ENCODE measurements at places on chromosomes 7 and 10. TPM values are rescaled to one million over a fixed set of nuclear protein-coding genes. Genes with fewer than 3 reads are reported as not detected.

DNA sequence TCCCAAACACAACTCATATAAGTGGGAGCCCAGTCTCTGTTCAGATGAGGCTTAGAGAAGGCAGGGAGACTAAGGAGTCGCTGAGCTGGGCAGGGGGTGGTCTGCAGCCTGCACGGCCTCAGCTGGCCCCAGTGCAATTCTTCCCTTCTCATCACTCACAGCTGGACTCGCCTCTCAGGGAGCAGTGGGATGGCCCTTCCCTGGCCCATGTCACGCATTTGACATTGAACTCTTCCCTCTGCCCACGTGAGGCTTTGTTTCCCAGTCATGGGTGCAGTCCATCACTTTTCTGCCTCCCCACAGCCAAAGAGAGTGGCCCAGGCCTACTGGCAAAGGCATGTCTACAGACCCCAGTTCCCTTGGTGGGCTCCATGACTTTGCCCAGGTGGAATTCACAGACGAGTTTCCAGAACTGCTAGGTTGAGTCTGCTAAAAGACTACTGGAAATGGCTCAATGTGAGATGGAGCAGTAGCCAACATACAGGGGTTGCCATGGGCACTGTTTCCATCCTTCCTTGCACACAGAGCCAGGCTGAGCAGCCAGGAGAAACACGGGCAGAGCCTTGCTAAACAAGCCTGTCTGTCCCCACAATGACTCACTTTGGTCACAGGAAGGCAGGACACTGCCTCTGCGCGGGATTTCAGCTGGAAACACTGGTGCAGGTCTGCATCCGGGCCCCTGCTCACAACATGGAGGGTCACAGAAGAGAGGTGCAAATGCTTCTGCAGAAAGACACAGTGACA, 90.1 kb downstream of the OAT start:
- DNase-seq = no peak

- no peak for DNase-seq
Observed at GRCh38 chr7:151696721-151697514, 177.2 kb upstream of the RHEB start.

- DNase-seq = no peak
Observed at GRCh38 chr7:28258240-28258639, 77.6 kb upstream of the JAZF1 start.

Gene IGFBP3
- 359 TPM for total RNA-seq
